Activated CD8-positive, alpha-beta T cell treated with anti-CD3 and anti-CD28 coated beads, Interleukin-2, amount 10 ng/mL, durations not matched to agents 7 days and 5 days (primary cell): ENCODE measurements at places on chromosomes 11 and 22. TPM values are rescaled to one million over a fixed set of nuclear protein-coding genes. Genes with fewer than 3 reads are reported as not detected.
A peak's percentile ranks its signal among the peaks of the same experiment; 100 is the strongest.

- peak; percentile 72 for DNase-seq
Measured at GRCh38 chr11:93740730-93741093, 583 bp downstream of the TAF1D start.

- no peak for DNase-seq
Measured at GRCh38 chr11:124801636-124802312, 1.6 kb upstream of the MSANTD2 start.

DNA sequence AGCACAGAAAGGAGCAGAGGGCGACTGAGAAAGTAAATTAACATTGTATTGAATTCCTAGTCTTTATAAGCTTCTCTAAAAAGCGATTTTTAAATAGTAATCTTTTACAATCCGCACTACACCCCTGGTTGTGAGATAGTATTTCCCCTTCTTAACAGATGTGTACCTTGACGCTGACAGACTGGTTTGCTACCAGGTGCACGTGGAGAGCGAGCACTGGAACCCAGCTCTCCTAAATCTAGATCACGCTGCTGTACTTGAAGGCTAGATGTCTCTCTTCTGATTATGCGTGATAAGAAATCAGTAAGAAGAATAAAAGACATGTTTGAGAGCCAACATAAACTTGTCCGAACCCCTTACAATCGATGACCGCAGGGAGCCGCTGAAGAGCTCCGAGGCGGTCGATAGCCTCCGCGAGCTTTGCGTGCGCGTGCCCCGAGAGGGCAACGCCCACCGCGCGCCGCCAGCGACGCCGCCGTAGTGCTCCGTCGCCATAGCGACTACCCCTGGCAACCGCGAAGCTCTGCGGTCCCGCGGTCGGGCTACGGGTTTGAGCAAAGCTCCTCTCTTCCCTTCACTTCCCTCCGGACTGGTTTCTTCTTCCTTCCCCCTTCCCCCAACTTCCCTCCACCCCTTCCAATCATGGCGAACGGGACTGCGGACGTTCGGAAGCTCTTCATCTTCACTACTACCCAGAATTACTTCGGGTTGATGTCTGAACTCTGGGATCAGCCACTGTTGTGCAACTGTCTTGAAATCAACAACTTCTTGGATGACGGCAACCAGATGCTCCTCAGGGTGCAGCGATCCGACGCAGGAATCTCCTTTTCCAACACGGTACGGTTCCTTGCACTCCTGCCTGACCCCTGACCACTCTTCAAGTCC is at the start of gene DYNC2H1:
TSS of gene DYNC2H1 (plus strand) at position 494 of the 885 bp plus-strand sequence. CDS start at position 643, 149 bp downstream.
- peak; percentile 90 for DNase-seq

- DNase-seq: no peak
Measured at GRCh38 chr11:2702771-2703362, 3.1 kb upstream of the KCNQ1OT1 start.

DNA sequence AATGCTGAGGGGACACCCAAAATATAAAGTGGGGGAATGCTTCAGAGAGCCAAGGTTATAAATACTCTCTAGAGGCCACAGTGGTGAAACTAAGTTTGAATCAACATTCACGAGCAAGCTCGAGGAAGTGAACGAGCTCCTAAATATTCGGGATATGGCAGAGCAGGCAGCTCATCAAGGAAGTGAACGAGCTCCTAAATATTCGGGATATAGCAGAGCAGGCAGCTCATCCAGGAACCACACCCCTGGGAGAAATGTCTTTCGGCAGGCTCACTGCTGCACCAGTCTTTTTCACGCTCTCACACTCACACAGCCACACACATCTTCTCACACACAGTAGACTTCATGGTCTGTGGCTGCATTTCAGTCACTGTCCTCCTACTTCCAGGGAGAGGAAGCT is 787.5 kb downstream of the OPCML start:
- DNase-seq: no peak

- no peak for DNase-seq
Measured at GRCh38 chr22:21032868-21033688, 717 bp upstream of the SLC7A4 start.

- DNase-seq: peak; percentile 67
Measured at GRCh38 chr22:35660291-35661127, 12.3 kb downstream of the APOL6 start.

- DNase-seq: no peak
Measured at GRCh38 chr11:133541021-133541719, 8.9 kb upstream of the OPCML start.

GRCh38 chr11:955154-956063 is 29.7 kb downstream of the AP2A2 start:
- no peak for DNase-seq

GRCh38 chr11:121575250-121575962 is 122.6 kb upstream of the SORL1-AS1 start:
- no peak for DNase-seq

GRCh38 chr11:66045177-66045639 is 3.8 kb downstream of the GAL3ST3 start:
- peak; percentile 86 for DNase-seq

GRCh38 chr11:111592491-111592890 is 9.8 kb upstream of the SIK2 start:
- DNase-seq: no peak

- DNase-seq: no peak
Measured at GRCh38 chr11:47485107-47485506, 36.2 kb upstream of the RAPSN start.

DNA sequence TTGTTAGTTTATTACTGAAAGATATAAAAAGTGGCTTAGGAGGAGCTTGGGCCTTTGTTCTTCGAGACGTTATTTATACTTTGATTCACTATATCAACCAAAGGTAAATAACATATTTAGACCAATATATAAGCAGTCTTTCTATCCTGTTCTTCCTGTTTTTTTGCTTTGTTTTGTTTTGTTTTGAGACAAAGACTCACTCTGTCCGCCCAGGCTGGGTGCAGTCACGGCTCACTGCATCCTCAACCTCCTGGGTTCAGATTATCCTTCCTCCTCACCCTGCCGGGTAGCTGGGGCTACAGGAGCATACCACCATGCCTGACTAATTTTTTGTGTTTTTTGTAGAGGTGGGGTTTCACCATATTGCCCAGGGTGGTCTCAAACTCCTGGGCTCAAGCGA is 66.8 kb downstream of the ATM start:
- no peak for DNase-seq

DNA sequence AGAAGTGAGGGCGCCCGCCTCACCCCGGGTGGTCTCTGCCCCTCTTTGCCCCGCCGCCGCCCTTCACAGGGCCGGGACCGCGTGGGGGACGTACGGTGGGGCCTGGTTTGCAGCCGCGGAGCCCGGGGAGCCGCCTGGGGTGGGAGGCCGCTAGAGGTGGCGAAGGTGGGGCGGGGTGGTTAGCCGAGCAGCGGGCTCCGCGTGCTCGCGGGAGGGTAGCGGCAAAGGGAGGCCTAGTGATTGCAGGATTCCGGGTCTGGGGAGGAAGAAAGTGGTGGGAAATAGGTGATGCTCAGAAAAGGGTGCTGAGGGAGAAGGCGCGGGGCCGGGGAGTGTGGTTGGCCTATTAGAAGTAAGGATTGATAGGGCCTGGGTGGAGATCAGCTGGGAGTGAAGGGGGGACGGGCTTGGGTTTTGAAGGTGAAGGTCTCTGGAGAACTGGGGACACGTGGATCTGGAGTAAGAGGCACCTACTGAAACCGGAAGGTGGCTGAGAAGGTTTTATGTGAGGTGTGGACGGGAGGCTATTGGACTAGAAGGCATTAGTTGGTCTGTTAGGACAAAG is 571 bp downstream of the FAR1 start:
- peak; percentile 63 for DNase-seq

Gene PARVB
- total RNA-seq: 41.0 TPM

Gene FOLR3
- not detected for total RNA-seq

Gene USP28
- 46.8 TPM for total RNA-seq

Gene C22orf31
- not detected for total RNA-seq

Gene TTLL8
- not detected for total RNA-seq

Gene GPHA2
- not detected for total RNA-seq

Gene CRYBA4
- total RNA-seq: not detected

Gene LMO2
- total RNA-seq: not detected
